ENCODE measurements at places on chromosomes 12 and 14.

DNA sequence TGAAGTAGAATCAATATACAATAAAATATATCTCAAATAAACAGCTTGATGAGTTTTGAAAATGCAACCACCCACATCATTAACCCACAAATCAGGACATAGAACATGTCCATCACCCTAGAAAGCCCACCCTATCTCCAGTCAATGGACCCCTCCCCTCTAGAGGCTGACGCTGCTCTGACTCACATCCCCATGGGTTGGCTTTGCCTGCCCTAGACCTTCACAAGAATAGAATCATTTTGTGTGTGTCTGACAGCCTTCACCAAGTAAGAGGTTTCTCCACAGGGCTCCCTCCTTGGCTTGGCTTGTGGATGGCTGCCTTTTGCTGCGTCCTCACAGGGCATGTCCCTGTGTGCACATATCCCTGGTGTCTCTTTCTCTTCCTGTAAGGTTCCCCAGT is 250.2 kb upstream of the RTL1 start:
- DNase-seq: no peak

GRCh38 chr14:77920312-77920711 is 120.4 kb downstream of the ADCK1 start:
- no peak for DNase-seq

DNA sequence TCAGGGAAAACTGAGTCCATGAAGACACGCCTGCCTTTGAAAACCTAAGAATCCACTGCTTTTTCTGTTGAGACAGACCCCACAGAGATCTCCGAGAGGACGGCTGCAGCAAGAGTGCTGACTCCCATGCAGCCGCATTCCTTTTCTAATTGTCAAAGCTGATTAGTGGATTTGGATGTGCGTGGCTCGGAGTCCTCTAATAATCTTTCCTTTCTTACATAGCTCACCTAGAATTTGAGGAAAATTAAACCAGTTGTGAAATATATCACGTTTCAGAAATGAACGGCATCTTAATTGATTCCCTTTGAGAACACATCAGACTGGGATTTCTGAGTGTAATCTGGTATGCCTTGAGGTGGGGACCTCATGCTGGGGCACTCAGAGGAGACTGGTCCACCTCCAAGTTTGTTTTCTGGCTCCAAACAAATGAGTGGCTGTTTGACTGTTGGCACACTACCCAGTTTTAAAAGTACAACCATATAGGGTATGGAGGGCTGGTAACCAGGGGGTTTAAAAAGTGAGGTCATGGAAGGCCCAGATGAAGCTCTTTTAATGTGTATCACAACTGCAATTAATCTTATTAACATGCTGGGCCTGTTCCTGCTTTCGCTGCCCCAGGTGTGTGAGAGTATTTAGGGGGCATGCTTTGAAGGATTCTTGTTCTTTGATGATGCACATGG is 63.3 kb downstream of the RASSF3 start:
- DNase-seq: no peak

GRCh38 chr14:51014625-51015024 is 70.3 kb upstream of the PYGL start:
- no peak for DNase-seq

- no peak for DNase-seq
Observed at GRCh38 chr12:131586761-131587160, 124.1 kb upstream of the SFSWAP start.

GRCh38 chr14:91250912-91251311 is 6.4 kb upstream of the GPR68 start:
- DNase-seq: no peak

DNA sequence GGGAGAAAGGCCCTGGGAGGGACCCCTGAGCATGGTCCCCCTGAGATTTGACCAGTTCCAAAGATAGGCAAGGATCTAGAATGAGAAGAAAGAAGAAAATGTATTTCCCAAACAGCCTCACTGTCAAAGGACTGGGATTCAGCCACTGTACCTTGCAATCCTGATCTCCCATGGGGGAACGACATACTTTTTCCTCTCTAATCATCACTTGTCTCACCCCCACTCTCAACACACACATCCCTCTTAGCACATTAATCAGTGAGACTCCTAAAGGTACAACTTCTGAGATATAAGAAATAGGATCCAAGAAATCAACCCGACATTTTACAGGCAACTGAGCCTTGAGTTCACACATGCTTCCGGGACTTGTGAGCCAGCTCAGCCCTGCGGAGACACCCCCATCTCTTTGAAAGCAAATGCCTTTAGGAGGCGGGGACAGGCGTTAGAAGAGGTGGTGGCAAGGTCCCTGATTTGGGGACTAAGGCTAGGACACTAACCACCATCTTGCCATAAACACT is 1.4 kb downstream of the MAP3K9 start:
- peak; percentile 69 for DNase-seq

DNA sequence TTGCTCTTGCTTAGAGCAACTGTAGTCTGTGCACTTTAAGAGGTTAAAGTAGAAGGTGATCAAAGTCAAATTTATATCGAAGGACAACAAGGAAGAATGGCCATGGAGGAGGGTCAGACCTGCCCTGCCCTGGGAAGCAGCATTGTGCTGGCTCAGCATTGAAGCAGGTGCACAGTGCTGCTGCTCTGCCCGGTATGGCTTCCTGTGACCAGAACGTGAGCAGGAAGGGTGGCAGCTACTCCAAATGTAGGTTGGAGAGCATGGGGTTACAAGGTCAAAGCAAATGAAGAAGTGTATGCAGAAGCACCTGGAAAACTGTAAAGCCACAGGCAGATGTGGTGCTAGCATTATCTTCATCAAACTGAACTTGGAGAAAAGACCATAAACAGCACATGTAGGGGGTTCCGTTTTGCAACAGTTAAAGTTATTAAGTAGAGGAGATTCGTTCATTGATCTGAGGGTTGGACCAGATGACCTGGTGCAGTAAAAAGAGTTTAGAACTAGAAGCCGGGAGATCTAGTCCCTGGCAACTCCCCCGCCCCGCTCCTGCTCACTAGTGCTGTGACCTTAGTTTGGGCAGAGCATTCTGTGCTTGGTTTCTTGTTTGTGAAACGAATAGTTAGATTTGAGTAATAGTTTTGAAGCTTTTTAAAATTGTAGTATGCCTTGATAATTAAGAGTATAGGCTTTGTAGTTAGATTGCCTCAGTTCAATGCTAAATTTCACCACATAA is 84.2 kb downstream of the SCN8A start:
- peak; percentile 48 for DNase-seq

DNA sequence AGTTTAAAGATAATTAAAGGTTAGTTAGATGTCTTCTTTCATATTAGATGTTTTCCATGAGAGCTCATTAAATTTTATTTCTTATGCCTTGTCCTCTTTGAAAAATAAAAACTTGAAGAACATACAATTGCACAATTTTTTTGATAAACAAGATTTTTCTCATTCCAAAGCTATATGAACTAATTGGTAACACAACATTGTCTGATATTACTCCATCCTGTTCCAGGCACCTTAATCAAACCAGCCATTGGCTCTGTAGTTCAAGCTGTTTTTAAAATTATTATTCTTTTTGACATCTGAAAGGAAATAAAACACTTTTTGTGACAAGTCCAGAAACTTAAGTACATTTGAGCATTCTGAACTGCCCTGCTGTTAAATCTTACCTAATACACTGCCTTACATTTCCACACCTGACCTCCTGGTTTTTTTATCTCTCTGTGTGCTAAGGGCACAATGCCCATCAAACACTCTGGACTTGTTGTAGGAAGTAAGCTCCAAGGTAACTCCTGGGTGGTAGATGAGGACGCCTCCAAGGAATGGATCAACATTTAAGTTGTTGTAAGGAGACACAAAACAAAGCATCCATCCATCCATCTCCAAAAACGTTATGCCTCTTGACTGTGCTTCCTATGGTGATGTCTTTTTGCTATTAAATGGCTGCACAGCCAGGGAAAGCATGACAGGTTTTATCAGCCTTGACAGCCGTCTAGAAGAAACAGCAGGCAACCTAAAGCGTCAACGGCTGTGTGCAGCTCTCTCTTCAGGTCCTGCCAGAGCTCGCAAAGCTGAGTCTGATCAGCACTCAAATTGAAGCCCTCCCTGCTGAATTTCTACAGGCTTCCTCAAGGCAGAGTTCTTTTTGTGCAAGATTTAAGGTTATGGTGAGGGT is 449.9 kb upstream of the FLRT2 start:
- DNase-seq: no peak

DNA sequence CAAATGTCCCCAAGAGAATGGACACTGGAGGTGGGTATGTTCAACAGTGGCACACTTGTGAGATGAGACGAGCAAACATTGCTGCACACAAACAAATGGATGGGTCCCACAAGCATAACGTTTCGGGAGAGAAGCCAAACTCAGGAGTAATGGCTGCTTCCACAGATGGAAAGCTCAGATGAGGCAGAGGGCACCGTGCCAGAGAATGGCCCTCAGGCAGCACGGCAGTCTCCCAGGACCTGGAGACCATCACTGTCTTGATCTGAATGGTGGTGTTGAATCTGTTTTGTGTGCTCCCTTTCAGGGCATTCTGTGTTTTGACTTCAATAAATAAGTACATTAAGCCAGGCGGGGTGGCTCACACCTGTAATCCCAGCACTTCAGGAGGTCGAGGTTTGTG is 8.5 kb upstream of the CDCA4 start:
- DNase-seq: no peak

- DNase-seq: no peak
Observed at GRCh38 chr12:113926788-113927187, 39.3 kb downstream of the RBM19 start.

DNA sequence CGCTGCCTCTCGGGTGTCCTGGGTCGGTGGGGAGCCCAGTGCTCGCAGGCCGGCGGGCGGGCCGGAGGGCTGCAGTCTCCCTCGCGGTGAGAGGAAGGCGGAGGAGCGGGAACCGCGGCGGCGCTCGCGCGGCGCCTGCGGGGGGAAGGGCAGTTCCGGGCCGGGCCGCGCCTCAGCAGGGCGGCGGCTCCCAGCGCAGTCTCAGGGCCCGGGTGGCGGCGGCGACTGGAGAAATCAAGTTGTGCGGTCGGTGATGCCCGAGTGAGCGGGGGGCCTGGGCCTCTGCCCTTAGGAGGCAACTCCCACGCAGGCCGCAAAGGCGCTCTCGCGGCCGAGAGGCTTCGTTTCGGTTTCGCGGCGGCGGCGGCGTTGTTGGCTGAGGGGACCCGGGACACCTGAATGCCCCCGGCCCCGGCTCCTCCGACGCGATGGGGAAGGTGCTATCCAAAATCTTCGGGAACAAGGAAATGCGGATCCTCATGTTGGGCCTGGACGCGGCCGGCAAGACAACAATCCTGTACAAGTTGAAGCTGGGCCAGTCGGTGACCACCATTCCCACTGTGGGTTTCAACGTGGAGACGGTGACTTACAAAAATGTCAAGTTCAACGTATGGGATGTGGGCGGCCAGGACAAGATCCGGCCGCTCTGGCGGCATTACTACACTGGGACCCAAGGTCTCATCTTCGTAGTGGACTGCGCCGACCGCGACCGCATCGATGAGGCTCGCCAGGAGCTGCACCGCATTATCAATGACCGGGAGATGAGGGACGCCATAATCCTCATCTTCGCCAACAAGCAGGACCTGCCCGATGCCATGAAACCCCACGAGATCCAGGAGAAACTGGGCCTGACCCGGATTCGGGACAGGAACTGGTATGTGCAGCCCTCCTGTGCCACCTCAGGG is 679 bp downstream of the ARF6 start:
- no peak for DNase-seq

GRCh38 chr12:27290501-27291168 is 42.0 kb upstream of the BMAL2 start:
- no peak for DNase-seq

GRCh38 chr14:26289891-26290486 is 307.8 kb downstream of the NOVA1 start:
- DNase-seq: no peak

DNA sequence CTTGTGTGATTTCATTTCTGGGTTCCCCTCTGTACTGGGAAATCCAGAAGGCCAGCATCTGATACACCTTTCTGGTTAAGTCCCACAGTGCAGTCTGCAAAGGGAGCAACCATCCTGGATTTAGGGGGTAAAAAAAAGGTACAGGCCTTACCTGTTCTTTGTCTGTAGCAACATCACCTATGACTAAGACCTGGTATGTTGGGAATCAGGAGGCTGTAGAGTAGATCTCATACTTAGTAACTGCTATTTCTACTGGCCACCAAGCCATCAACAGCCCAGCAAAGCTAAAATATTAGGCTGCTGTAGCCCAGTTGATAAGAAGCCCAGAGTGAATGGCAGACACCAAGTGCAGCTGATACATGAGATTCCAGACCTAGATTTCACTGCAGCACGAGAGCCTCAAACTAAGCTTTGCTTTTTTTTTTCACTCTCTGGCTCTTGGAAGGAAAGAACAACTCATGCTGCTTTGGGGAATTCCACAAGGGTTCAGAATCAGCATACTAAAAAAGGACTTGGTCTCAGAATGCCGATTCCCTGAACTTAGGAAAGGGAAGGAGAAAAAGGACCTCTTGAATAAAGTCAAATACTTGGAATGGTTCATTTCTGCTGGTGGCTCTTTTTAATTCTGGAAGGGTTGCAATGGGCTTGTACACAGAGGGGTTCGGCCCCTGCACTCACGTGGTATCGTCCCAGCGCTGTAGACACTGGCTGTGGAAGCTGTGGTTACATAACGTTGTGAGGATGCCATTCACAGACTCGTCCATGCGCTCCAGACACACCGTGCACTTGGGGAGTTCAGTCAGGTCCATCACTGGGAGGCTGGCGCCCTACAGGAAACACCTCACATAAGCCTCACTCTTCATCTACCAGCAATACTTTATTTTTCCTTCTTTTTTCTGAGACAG is 20.5 kb downstream of the BRAP start:
- DNase-seq: no peak

GRCh38 chr12:116672842-116673516 is 64.9 kb downstream of the SPRING1 start:
- peak; percentile 85 for DNase-seq

DNA sequence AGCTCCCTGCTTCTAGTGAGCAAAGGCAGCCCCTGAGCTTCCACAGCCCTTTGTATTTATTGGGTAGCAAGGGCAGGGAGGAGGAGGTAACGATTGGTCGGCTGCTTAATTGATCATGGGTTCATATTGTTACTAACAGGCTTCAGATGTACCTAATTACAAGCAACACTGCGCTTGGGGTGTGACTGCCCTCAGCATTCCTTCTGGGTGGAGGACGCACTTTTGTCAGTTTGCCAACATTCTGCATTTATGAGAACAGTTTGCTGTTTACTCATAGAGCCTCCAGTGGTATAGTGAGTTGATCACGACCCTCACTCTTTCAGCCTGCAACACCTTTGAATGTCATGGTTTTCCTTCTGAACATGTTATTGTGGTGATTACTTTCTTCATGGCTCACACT is 9.6 kb downstream of the TSHR start:
- no peak for DNase-seq

DNA sequence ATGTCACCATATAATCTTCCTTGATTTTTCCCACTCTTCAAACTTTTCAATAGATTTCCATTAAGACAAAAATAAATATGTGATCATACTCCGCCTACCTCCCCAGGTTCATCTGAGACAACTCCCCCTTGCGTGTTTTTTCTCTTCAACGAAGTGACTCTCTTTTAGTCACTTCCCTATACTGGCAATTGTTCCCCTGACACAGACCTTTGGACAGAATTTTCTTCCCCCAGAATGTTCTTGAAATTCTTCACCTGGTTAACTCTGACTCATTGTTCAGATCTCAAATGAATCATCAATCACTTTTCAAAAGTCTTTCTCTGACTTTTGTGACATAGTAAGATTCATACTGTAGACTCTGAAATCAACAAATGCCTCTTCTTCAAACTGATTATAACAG is 727.3 kb upstream of the LMO3 start:
- no peak for DNase-seq

GRCh38 chr14:104795781-104796686 is 486 bp upstream of the AKT1 start:
- DNase-seq: no peak

GRCh38 chr14:103803661-103804060 is 43.7 kb downstream of the PPP1R13B start:
- DNase-seq: no peak
